ENCODE measurements at places on chromosomes 13 and 19.

- no peak for DNase-seq
Observed at GRCh38 chr19:6161271-6161850, 25.9 kb downstream of the ACSBG2 start.

DNA sequence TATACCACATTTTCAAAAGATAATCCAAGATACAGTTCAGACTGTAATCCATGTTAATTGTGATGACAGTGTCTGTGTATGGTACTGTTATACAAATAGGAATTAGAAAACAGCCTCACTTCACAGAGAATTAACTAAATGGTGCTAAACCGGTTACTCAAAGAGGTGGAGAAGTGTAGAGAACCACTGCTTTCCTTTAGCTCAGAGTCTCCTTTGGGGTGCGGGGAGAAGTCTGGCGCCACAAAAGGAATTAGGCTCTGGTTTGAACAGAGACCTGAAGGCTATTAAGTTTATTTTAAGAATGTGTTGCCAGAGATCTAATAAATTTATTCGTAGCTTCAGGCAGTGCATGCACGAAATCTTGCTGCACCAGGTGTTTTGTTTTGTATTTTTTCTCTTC, 65.8 kb downstream of the FREM2 start:
- no peak for DNase-seq

- DNase-seq: no peak
Observed at GRCh38 chr13:112208656-112209055, 141.7 kb downstream of the SOX1 start.

GRCh38 chr19:38543807-38544568, 73.8 kb downstream of the MAP4K1 start:
- peak; percentile 88 for DNase-seq

DNA sequence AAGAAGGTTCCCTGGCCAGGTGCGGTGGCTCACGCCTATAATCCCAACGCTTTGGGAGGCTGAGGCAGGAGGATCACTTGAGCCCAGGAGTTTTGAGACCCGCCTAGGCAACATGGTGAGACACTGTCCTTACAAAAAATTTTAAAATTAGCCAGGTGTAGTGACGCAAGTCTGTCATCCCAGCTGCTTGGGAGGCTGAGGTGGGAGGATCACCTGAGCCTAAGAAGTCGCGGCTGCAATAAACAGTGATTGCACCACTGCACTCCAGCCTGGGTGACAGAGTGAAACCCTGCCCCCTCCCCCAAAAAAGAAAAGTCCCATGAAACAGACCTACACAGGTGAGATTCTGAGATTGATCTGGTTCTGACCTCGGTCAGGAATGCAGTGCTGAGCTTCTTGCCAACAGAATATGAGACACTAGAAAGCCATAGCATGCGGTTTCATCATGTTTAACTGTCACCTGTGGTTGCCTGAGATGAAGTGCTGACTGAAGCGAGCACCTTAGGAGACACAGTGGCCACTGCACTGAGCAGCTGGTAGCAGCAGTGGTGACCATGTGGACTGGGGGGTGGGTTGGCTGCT, 2.0 kb upstream of the A1BG start:
- DNase-seq: no peak
